ENCODE measurements at places on chromosomes 7 and 10.
A peak's percentile ranks its signal among the peaks of the same experiment; 100 is the strongest.

DNA sequence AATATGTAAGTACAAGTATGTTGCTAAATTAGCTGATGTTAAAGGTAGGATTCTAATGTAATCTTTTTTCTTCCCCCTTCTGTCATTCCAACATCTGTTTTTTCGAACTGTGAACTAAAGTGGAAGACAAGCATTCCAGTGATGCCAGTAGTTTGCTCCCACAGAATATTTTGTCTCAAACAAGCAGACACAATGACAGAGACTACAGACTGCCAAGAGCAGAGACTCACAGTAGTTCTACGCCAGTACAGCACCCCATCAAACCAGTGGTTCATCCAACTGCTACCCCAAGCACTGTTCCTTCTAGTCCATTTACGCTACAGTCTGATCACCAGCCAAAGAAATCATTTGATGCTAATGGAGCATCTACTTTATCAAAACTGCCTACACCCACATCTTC lies 62.7 kb downstream of the WAC start:
- no peak for DNase-seq

- no peak for DNase-seq
These were observed 1162.9 kb downstream of the CNTNAP2 start for GRCh38 chr7:147279514-147279913.

DNA sequence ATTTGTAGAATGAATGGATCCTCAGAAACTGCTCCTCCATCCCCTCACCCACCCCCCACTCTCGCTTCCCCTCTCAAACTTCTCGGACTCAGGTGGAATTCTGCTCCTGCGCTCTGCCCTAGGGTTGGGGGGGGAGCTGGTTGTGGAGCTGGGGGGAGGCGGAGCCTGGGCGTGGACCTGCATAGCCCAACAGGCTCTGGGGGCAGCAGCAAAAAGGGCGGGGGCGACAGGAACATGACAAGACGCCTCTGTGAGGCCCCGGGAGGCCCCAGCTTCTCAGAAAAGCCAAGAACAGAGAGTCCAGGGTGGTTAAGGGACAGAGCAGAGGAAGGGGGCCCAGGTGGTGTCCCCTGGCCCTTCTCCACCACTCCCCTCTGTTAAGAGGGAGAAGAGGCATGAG lies 3.5 kb downstream of the TSC22D4 start:
- peak; percentile 59 for DNase-seq

GRCh38 chr10:111677759-111678158 lies 505.8 kb downstream of the GPAM start:
- DNase-seq = no peak

GRCh38 chr7:23474094-23474828 lies 4.0 kb upstream of the IGF2BP3 start:
- DNase-seq = peak; percentile 96

DNA sequence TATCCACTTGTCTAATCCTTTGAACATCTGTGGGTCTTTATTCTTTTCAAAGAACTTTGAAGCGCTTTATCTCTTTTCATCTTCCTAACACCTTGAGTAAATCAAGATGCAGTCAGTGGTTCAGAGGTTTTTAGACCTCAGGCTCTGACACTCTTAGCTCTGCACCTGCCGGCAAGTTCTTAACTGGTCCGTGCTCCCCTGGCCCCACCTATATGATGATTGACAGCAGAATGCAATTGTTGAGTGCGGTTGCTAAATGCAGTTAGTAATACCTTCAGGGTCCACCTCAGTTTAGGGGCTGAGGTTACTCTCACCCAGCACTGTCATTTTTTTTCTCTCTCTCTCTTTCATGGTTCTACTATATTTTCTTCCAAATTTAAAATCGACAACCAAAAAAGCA lies 854.2 kb upstream of the AUTS2 start:
- DNase-seq = no peak

Data from GM10248 (cell line).